D721Med (cell line): ENCODE measurements at places on chromosomes 1 and 21.

DNA sequence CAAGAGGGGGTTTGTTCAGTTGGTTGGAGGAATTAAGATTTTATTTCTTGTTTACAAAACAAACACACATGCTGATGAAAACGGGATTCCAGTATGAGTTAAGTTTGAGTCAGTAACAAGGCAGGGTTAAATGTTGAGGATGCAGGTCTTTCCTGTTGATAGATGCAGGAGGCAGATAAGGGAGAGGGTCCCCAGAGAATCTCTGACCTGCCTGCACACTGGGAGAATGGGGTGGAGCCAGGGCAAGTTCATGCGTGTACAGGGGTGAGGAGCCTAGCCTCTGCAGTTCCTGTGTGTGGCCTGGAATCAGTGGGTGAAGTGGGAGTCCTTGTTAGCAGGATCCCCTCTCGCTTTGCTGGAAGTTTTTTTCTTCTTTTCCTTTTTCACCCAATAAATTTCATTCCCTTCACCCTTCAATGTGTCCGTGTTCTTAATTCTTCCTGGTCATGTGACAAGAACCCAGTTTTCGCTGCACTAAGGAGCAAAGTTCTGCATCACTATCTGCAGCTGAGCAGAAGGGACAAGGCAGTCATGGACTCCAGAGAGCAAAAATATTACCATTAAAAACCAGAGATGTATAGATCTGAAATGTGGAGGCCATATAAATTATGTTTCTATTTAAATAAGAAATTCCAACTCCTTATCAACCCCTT is 69.9 kb upstream of the MARK1 start:
- no peak for DNase-seq

- DNase-seq, result no peak
Observed at GRCh38 chr1:102970496-102971078, 137.7 kb downstream of the COL11A1 start.

- DNase-seq, result no peak
Observed at GRCh38 chr1:40720493-40720892, 29.0 kb downstream of the NFYC start.

DNA sequence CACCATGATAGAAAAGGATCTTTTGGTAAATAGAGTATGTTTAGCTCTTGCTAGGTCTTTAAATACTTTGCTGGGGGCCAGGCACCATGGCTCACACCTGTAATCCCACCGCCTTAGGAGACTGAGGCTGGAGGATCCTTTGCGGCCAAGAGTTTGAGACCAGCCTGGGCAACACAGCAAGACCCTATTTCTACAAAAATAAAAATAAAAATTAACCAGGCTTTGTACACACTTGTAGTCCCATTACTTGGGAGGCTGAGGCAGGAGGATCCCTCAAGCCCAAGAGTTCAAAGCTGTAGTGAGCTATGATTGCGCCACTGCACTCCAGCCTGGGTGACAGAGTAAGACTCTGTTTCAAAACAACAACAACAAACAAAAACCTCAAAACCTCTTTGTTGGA is 1.1 kb upstream of the KCNE2 start:
- no peak for DNase-seq

DNA sequence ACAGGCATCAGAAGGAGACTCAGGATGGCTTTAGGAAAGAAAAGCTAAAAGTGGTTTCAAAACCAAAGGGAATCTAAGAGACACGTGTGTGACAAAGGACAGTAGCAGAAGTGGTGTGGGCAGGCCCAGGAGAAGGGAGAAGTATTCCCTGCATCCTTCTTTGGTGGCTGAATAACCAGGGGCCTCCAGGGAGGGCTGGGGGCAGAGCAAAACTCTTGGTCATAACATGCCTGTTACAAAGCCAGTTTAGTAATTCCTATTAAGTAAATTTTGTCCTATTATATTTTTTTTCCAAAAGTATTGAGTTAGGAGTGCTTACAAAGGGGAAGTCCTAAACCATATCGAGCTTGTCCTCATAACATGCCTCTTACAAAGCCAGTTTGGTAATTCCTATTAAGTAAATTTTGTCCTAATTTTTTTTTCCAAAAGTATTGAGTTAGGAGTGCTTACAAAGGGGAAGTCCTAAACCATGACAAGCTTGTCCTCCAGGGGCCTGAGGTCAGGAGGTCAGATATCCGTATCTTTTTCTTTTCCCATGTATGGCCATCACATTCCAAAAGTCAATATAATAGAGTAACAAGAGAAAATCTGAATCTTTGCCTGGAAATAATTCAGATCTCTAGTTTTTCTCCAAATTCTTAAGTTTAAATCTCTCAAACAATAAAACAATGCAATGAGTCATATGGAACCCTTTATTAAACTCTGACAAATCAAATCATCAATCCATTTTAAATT is 509.2 kb downstream of the LTN1 start:
- no peak for DNase-seq
